ENCODE measurements at places on chromosomes 6 and 20.

GRCh38 chr6:30031381-30031780 is 29.7 kb upstream of the POLR1H start:
- no peak for DNase-seq

- DNase-seq: no peak
Measured at GRCh38 chr6:143270026-143270425, 180.5 kb downstream of the ADAT2 start.

- DNase-seq: no peak
Measured at GRCh38 chr20:58023346-58023745, 205.1 kb downstream of the ANKRD60 start.

- no peak for DNase-seq
Measured at GRCh38 chr20:13784271-13784892, 337 bp downstream of the ESF1 start.

- DNase-seq: no peak
Measured at GRCh38 chr6:161947371-161947770, 673.5 kb upstream of the AGPAT4 start.

DNA sequence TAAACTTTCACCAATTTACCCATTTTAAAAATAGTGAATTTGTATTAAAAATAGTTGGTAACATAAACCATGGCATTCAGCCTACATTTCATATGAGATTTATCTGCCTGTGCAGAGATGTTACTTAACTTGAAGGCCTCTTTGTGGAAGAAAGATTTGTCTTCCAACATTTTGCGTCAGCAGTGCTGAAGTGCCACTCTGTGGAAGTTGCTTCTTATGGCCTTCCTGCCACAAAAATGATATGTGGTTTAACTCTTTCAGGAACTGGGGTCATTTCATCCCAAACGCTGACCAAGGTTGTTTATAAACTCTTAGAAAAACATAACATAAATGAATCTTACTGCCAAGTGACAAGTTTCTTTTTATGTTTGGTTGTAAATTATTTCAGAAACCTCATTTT is 246.8 kb downstream of the ARID1B start:
- DNase-seq: no peak

DNA sequence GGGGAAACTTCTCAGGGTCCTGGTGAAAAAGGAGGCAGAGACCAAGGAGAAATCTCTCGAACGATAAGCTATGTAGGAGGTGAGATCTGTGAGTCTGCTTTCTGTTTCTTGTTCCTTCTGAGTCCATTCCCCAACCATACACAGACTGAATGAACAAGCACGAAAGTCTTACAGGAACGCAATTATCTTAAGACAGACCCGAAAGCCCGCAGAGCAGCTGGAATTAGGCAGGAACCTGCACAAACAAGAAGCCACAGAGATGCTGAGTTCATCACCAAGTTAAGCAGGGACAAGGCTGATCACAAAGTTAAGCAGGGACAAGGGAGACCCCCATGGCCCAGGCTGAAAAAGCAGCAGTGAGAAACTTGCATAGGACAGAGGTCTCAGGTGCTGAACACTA is 21.4 kb upstream of the NELFCD start:
- DNase-seq: no peak
